ENCODE measurements at places on chromosomes 5 and 9. TPM values are rescaled to one million over a fixed set of nuclear protein-coding genes. Genes with fewer than 3 reads are reported as not detected.

The MOB3B gene
- 0.17 TPM for total RNA-seq

The BTNL8 gene
- not detected for total RNA-seq

The ECM2 gene
- total RNA-seq = 7.0 TPM

The LCN9 gene
- total RNA-seq = not detected

The TMCO6 gene
- total RNA-seq = 8.0 TPM

The SUSD3 gene
- not detected for total RNA-seq

The OR1J2 gene
- total RNA-seq = 0.50 TPM
